Hematopoietic multipotent progenitor cell treated with erythropoietin and hydrocortisone succinate and interleukin-3 and kit ligand, for 6 days (in vitro differentiated cells): ENCODE measurements at places on chromosomes 11 and 22.

DNA sequence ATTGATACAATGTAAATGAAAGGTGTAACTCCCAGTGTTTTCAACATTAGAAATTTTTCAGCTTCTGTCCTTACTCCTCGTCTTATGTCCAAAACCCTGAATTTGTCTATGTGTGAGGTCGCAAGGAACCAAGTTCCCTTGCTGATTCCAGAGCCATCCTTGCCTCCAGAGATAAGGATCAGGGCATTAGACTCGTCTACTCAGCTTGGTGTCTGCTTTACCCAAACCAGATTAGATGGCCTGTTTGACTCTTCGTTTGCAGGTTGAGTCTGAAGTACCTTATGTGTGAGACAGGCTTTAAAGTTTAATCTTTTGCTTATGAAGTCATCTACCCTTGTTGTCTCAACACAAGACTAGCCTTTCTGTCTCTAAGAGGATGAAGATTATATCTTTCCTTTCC is 55.6 kb downstream of the SPECC1L start:
- no peak for DNase-seq

GRCh38 chr11:94786264-94787126 is 18.3 kb downstream of the AMOTL1 start:
- DNase-seq, result peak; percentile 78

DNA sequence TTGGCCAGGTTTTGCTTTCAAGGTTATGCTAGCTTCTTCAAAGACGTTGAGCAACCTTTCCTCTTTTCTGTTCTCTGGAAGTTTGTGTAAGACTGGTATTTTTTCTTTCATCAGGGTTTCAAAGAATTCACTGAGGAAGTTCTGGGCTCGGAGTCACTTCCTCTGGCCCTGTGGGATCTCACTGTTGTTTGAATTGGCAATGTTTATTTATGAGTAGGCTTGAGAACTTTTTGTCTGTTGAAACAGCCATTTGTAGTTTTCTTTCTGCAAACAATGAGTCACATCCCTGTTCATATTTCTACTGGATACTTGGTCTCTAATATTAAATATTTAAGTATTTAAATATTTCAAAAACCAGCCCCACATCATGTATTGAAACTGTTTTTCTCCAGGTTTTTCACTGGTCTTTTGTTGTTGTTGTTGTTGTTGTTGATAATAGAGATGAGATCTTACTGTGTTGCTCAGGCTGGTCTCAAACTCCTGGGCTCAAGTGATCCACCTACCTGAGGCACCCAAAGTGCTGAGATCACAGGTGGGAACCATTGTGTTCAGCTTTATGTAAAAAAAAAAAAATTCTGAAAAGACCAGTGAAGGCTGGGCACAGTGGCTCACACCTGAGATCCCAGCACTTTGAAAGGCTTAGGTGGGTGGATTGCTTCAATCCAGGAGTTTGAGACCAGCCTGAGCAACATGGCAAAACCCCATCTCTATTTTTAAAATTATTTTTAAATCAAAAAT is 26.9 kb downstream of the SUSD2 start:
- DNase-seq, result peak; percentile 52

DNA sequence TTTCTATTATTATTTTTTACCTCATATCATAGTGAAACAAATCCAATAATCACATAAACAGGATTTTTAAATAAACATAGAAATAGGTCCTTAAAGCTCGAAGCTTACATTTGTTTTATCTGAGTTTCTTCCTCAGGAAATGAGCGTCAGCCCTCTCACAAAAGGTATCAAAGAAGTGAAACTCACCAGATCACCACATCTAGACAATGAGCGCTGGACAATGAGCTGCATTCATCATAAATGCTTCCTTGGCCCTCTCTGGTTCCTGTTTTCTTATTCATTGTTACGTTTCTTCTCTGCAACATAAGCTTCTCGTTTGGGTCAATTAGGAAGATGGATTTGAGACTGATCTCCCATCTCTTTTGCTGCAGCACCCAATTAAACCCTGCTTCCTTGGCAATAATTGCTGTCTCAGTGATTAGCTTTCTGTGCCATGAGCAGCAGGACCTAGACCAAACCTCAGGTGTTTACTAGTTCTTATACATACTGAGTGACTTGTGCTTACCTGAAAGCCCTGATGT is 649.9 kb upstream of the LUZP2 start:
- no peak for DNase-seq

GRCh38 chr22:35539910-35540594 is 579 bp upstream of the RASD2 start:
- DNase-seq, result peak; percentile 67

DNA sequence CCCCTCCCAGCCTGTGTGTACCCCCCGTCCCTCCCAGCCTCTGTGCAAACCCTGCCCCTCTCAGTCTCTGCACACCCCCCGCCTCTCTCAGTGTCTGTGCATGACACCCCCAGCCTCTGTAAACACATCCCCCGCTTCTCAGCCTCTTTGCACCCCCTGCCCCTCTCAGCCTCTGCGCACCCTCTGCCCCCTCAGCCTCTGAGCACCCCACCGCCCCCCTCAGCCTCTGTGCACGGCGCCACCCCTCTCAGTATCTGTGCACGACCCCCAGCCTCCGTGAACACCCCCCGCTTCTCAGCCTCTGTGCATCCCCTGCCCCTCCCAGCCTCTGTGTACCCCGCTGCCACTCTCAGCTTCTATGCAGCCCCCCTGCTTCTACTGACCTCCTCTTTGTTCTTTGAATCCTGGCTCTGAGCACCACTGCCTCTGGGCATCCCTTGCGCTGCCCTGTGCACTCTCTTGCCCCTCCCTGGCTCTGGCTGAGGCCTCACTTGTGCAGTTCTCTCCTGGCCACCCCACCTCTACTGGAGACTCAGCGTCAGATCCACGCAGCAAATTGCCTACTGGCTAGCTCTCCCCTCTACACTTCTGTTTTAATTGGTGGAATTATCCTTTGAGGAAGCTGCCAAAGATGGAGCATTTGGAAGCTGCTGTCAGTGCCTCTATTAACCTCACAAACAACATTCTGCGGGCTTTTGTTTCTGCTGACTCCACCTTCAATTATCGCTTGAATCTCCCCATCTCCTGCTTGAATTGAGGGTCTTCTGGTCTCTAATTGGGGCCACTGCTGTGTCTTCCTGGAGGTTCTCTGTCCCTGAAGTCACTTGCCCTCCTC is 838.6 kb downstream of the TBC1D22A start:
- no peak for DNase-seq

DNA sequence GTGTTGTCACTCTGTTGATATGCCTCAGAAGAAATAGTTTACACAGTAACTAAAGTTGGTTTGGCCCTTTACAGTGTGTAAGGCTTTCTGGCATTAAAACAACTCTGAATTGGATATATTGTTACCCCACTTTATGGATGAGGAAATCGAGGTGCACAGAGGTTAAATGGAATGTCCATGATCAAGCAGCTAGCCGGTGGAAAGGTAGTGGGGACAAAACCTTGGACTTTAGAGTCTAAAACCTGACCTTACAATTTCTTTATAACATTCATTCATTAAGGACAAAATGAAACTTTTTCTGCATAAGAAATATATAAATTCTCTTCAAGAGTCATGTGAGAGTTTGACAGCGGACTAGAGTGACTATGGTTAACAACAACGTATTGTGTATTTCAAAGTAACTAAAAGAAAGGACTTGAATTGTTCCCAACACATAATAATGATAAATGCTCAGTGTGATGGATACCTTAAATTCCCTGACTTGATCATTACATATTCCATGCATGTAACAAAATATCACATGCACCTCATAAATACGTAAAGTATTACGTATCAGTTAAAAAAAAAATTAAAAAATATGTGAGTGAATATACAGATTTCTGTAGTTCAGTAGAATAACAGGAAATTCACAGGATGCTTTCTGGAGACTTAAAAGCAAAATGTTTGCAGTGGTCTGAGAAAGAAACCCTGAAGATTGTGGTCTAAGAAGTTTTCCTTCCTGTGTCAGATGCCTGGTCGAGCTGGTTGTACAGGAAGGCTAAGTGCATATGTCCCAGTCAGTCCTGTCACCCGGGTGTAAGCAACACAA is 51.0 kb downstream of the TEAD1 start:
- no peak for DNase-seq
